Skin of body (tissue), 3 donors: ENCODE measurements at places on chromosomes 7 and 10. TPM values are rescaled to one million over a fixed set of nuclear protein-coding genes. Genes with fewer than 3 reads are reported as not detected.
A peak's percentile ranks its signal among the peaks of the same experiment; 100 is the strongest.

GRCh38 chr7:72362246-72362645 lies 49.9 kb downstream of the CALN1 start:
- no peak for DNase-seq

DNA sequence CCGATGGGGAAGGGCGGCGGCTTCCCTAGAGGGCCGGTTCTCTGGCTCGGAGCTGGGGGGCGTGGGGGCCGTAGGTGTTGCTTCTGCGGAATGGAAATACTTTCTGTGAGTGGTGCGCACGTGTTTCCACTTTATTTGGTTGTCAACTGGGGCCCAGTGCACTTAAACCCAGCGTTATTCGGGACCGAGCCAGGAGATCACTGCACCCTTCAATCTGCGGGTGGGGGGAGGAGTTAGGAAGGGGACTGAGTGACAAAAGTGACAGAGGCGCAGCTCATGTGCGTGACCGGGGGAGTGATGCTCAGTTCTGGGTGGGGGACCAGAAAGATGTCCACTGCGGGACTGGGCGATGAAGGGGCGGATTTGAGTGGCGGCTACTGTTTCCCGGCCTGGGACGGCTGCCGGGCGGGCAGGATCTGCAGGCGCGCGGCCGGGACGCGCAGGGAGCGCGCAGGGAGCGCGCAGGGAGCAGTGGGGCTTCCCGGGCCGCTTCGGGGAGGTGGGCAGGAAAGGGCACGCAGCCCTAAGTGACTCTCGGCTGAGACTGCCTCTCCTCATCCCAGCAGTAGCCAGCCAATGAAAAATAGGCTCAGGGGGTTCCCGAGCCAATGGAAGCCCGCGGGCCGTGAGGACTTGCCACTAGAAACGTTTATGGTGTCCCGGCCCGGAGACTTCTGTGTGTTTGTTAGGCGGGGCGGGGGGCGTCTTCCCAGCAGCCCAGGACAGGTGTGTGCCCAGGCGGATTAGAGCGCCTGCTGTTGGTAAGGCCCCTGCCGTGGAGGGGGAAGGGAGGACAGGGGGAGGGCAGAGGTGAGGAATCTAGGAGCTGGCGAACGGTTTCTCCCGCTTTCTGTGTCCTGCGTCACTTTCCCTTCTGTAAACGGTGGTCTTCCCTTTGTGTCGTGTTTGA lies 54.3 kb upstream of the KDM7A start:
- no peak for DNase-seq

DNA sequence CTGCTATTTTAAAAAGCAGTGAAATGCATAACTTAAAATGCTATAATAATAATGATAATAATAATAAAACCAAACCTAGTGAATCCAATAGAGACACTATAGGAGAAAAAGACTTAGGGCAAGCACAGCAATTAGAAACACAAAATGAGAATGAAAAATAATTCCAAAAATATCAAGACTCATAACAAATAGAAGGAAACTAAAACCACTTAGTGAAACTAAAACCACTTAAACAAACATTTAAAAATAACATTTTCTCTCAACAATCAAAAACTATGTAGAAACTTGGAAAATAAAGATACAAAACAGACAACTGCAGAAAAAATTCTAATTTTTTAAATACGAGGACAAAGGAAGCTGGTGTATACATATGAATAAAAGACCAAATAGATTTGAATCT lies 655.2 kb upstream of the NRG3 start:
- no peak for DNase-seq

DNA sequence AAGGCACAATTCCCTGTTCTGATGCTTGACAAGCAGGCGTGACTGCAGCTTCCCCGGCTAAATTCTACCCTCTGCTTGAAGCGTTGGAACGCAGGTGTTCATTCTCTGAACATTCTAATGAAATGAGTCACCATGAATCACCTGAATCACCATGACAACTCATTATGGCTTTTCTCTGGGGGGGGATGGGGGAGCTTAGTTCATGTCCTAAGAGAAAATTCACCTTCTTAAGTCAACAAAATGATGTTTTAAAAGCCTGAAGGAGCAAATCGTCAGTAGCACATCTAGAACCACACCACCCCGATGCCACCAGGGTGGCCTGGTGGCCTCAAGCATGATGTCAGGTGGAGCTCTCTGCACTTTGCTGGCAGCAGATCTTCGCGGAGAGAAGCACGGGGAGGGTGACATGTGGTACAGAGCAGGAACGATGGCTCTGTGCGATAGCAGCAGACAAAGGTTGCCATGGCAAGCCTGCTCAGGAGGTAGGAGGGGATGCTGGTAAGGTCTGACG lies 33.7 kb downstream of the DDC start:
- peak; percentile 2 for DNase-seq

GRCh38 chr10:63057509-63057908 lies 75.6 kb upstream of the NRBF2 start:
- DNase-seq = no peak

DNA sequence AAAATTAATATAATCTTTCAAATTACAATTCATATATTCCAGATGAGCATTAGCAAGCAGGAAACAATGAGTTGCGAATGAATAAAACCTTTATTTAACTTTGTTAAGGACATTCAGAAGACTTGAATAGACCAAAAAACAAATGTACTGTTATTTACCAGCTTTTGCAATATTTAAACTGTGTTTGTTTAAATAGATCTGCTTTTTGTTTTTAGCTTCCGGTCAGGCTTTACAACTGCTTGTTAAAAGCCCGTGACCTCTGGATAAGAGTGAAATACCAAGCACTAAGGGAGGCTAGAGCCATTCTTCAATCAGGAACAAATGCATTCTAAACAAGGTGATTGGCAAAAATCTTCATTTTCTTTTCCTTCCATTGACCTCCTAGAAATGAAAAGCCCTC lies 184.9 kb upstream of the GNAI1 start:
- no peak for DNase-seq

DNA sequence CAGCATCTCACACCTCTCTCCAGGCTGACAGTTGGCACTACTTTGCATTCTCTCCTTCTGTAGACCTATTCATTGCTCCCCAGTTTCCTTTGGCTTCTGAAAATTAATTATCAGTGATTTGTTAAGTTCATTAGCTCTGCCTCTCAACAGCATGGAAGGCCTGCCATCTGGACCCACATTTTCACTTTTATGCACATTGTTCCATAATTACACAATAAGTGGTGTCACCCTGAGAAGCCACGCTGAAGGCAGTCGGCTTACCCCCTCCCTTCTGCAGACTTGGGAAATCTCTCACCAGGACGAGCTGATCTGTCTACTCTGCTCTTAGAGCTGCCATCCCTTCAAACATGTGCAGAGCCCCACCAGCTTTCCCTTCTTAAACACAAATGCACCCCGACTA lies 64.7 kb downstream of the SLIT1 start:
- no peak for DNase-seq

GRCh38 chr7:42137941-42138340 lies 99.1 kb downstream of the GLI3 start:
- DNase-seq = no peak

Gene FAM25G
- total RNA-seq = 1.8 TPM

Gene TBRG4
- total RNA-seq = 34.1 TPM

Gene LMOD2
- total RNA-seq = 16.2 TPM

Gene ACSL5
- 10.1 TPM for total RNA-seq

- no peak for DNase-seq
These were observed 127.7 kb downstream of the ADCY1 start for GRCh38 chr7:45701701-45702510.

DNA sequence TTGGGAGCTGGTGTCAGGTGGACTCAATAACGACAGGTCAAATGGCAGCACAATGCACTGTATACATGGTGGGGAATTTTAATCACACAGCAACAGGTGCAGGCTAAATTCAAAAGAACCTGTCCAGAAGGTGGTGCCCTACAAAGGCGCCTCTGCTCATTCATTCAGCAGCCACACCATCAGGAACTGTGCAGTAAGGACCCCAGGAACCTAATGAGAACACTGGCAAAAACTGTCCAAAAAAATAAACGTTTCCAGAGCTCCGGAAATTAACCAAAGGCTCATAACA lies 21.9 kb upstream of the CRYGN start:
- no peak for DNase-seq

GRCh38 chr7:7264306-7265040 lies 82.1 kb downstream of the C1GALT1 start:
- DNase-seq = no peak

Gene OPN1SW
- not detected for total RNA-seq

- DNase-seq = no peak
These were observed 148.6 kb upstream of the PDE1C start for GRCh38 chr7:32218741-32219288.

DNA sequence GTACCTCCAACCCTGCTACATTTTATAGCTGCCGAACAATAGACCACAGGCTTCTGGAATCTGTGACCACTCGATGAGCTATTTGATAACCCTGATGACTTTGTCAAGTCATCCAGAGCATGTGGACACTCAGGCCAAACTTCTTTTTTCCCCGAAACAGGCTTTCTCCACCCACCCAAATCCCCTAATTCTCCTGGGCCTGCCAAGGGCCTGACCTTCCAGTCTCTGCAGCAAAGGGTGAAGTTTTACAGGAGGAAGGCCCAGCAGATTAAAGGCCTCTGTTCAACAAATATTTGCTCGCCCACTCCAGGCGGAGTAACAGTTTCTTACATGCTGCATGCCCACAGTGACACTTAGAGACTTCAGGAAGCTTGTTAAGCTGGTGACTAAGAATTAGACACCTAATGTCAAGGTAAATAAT lies 2.0 kb downstream of the JCAD start:
- DNase-seq = no peak

GRCh38 chr10:112203328-112204076 lies 19.9 kb upstream of the GPAM start:
- no peak for DNase-seq

Gene EPHB4
- 54.6 TPM for total RNA-seq

Gene RNF32
- 0.89 TPM for total RNA-seq

DNA sequence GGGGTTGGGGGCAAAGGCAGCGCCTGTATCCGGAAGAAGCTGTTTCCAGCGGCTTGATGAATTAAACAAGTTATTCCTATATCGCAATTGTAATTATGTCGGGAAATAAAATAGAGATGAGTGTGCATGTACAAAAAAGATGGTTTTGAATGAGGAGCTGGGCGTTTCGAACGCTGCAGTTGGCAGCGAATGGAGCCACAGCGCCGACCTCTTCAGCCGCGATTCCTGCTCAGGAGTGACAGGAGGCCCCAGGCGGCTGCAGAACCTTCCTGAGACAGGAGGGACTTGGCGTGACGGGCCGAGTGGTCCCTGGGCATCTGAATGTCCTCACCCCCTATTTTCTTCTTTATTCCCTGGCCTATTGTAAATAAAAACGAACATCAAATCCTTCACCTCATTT lies 184.9 kb downstream of the DNAJB6 start:
- no peak for DNase-seq

- DNase-seq = peak; percentile 15
These were observed 10.9 kb downstream of the SEC31B start for GRCh38 chr10:100508691-100509150.

Gene ABCA13
- total RNA-seq = 5.6 TPM

GRCh38 chr10:116110736-116111135 lies 162.3 kb downstream of the GFRA1 start:
- DNase-seq = no peak

Gene TFR2
- total RNA-seq = 1.4 TPM

DNA sequence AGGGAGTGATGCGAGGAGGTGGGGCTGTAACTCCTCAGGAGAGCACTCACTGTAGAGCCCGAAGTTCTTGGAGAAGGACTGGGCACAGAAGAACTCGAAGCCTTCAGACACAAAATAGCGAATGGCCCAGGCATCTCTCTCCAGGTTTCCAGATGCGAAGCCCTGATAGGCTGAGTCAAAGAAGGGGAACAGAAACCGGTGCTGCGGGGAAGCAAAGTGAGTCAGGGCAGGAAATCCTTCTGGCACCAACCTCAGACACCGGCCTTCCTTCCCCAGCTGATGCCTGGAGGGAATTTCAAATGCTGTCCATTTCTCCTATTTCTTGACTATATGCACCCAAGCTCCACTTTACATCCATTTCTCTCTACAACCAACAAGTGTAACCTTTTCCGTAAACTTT lies 26.8 kb downstream of the GOT1 start:
- DNase-seq = no peak

GRCh38 chr10:108490944-108491343 lies 1326.4 kb upstream of the SORCS1 start:
- DNase-seq = no peak

DNA sequence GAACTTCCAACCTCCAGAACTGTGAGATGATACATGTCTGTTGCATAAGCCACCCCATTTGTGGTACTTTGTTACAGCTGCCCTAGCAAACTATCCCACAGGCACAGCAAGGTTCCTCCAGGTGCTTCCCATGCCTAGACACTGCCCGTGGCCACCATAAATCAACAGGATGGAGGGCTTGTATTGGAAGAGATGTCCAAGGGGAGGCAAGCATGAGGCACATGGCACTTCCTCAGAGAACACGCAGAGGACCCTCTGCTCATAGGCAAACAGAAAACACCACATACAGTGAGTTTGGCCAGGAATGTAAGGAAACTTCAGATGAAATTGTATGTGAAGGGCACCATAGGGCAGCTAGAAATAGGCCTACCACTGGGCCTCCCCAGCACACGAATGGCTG lies 291.1 kb downstream of the GRID1 start:
- no peak for DNase-seq

DNA sequence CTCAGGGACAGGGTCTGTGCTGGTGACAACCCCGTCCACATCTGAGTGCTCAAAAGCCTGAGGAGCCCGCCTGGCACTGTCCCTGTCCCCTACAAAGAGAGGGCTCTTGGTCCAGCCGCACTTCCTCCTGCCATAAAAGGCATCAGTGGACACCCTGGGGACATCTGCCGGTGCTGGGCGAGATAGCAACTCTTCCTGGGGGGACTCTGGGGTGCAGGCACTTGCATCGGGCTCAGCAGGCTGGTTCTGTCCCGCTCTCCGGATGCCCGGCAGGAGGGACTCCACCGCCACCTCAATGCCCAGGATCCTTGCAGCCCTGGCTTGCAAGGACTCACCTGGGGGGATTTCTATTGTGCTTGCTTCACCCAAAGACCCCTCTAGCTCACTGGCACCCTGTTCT lies 32.8 kb downstream of the JCAD start:
- DNase-seq = no peak

Gene SORCS1
- 1.9 TPM for total RNA-seq

DNA sequence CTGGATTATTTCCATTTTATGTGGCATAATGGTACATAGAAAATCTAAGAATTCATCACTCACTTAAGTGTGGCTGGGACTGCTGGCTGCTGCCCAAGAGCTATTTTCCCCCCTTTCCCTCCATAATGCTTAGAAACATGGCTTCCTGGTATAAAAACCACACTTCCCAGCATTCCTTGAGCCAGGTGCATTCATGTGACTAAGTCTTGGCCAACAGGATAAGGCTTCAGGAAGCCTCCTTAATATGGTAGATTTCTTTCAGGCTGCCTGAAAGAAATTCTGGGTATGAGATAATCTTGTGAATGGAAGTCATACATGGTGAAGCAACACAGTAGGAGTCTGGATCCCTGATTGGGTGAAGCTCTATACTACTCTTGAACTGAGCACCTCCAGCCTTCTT lies 178.0 kb downstream of the JAZF1 start:
- DNase-seq = no peak

GRCh38 chr10:90969121-90969534 lies 48.2 kb upstream of the ANKRD1 start:
- DNase-seq = no peak
